Hematopoietic multipotent progenitor cell treated with erythropoietin and hydrocortisone succinate and interleukin-3 and kit ligand, for 15 days (in vitro differentiated cells): ENCODE measurements at places on chromosomes 2 and 18.
A peak's percentile ranks its signal among the peaks of the same experiment; 100 is the strongest.

DNA sequence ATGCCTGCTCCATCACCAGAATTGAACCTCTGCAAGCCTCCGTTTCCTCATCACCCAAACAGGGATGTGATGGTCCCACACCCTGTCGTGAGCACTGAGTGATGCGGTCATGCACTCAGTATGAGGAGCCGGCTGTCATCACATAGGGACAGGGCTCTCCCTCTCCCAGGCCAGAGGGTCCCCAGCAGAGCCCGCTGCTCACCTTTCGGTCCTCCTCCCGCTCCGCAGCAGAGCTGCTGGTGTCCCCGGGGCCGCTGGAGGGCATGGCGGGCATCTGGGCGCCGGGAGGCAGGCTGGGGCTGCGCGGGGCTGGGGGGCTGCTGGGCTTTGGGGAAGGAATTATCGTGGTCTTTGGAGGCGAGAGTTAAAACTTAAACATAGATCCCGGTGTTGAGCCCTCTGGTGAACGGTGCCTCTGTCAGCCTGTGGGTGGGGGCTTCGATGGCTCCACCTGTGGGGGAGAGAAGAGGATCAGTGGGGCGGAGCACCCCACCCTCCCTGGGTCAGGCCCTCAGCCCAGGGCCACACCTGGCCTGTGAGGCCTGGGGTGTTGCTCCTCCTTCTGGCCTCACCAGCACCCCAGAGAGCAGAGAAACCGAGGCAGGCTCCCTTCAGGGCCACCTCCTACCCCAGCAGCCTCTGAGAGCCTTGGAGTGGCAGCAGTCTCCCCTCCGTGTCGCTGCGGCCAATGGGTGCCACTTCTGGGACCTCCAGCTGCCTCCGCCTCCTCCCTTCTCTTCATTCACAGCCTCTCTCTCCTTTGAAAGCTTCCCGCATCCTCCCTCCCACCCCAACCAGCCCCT lies 27.8 kb downstream of the DNMT3A start:
- DNase-seq: no peak

DNA sequence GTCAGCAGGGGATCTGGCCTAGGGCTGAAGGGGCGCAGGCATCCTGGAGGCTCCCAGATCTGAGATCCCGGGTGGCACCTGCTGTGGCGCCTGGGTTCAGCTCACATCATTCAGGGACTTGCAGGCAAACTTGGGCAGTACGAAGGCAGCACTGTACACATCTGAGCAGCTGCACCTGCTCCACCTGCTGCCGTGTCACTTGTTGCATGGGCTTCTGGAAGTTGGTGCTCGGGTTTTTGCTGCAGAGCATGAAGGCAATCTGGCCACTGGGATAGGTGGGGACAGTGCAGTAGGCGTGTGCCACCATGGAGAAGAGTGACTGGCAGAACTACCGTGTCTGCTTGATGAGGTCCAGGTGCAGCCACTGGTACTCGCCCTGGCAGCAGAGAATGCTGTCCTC lies 48.6 kb downstream of the UGGT1 start:
- no peak for DNase-seq

GRCh38 chr2:221429741-221430491 lies 142.2 kb downstream of the EPHA4 start:
- no peak for DNase-seq

GRCh38 chr2:28465148-28465885 lies 30.5 kb upstream of the PLB1 start:
- no peak for DNase-seq

DNA sequence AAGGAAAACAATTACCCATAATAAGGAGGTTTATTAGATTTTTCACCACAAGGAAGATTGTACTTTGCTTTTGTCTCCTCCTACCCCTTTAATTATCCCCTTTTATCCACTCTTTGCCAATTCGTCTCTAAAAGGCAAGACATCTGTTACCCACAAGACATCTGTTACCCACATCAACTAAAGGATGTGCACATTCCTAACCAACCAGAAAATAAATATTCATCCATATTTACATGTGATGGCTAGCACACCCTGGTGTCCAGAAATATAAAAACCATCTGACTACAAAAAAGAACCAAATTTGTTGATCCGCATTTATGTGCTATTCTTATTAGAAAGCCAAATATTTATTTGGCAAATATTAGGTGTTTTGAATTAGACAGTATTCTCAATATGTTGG lies 35.7 kb downstream of the ACVR1C start:
- DNase-seq: no peak

DNA sequence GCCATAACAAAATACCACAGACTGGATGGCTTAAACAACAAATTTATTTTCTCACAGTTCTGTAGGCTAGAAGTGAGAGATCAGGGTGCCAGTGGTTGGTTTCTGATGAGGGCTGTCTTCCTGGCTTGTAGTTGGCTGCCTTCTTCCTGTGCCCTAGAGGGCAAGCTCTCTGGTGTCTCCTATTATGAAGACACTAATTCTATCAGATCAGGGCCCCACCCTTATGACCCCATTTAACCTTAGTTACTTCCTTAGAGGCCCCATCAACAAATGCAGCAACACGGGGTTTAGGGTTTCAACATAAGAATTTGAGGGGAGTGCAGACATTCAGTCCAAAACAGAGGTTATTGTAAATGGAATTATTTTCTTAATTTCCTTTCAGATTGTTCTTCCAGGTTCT lies 22.9 kb downstream of the CYP27A1 start:
- DNase-seq: no peak

GRCh38 chr2:101473911-101474701 lies 806 bp downstream of the RFX8 start:
- no peak for DNase-seq

DNA sequence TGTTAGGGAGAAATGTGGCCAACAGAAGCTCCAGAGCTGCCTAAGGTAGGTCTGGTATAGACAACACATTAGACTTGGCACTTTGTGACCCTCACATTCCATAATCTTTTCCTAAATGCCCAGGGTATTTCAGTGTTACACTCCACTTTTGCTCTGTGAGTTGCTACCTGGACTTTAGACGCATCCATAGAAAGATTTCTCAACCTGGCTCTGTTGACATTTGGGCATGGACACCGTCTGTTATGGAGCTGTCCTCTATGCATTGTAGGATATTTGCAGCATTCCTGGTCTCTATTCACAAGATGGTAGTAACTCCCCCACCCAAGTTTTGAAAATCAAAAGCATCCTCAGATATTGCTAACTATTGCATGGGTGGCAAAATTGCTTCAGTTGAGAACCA lies 136.5 kb upstream of the NETO1 start:
- DNase-seq: no peak

DNA sequence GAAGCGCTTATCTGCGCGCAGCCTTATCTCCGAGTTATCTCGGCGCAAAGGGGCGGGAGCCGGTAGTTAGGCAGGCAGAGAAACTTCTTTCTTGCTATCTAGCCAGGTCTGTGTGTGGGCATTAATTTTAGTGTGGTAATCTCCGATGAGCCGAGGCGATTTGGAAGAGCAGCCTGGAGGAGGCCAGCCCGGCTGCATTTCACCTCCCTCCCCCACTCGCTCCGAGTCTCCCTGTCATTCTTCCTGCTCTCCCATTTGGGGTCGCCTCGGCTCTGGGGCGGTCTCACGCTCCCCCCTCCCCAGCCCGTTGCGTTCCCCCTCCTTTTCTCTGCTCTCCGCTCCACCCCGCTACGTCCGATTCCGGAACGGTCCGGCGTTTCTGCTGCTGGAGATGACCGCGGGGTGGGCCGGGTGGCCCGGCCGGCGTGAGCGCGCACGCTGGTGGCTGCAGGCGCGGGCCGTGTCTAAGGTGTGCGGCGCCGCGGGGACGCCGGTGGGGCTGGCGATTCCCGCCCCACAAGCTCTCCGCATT lies 566 bp downstream of the GATA6 start:
- no peak for DNase-seq

DNA sequence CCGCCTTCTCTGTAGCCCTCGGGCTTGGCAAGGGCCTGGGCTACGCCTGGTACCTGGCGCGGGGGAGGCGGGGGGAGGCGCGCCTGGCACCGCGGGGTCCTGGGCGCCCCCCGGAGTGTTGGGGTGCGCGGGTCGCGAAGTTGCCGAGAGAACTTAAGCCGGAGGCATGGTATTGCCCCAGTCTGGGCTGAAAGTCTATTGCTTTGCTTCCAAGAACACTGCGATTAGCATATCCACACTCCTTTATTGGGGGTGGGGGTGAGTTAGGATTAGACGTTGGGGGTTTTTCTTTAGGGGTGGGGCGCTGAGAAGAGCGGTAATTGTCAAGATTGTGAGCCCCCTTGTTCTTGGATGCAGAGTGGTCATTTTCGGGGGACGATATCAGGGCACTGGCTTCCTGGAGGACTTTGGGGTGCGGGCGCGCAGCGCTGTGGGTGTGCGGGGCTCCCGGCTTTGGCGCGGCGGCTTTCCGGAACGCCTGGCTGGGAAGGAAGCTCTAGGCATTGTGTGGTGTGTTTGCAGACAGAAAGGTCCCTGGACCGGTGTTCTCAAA lies 798 bp downstream of the TANC1 start:
- DNase-seq: no peak

DNA sequence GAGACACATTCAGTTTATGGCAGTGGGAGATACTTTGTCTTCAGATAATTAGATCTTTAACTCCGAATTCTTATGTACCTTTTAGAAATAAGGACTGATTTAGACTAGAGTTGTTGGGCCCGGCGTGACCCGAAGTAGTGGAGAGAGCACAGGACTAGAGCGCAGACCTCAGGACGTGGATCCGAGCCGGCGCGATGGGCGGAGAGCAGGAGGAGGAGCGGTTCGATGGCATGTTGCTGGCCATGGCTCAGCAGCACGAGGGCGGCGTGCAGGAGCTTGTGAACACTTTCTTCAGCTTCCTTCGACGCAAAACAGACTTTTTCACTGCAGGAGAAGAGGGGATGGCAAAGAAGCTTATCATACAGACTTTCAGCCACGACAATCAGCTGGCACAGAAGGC lies 54.5 kb downstream of the FMNL2 start:
- no peak for DNase-seq

- no peak for DNase-seq
These were observed 39.7 kb downstream of the DHX57 start for GRCh38 chr2:38835990-38836389.

DNA sequence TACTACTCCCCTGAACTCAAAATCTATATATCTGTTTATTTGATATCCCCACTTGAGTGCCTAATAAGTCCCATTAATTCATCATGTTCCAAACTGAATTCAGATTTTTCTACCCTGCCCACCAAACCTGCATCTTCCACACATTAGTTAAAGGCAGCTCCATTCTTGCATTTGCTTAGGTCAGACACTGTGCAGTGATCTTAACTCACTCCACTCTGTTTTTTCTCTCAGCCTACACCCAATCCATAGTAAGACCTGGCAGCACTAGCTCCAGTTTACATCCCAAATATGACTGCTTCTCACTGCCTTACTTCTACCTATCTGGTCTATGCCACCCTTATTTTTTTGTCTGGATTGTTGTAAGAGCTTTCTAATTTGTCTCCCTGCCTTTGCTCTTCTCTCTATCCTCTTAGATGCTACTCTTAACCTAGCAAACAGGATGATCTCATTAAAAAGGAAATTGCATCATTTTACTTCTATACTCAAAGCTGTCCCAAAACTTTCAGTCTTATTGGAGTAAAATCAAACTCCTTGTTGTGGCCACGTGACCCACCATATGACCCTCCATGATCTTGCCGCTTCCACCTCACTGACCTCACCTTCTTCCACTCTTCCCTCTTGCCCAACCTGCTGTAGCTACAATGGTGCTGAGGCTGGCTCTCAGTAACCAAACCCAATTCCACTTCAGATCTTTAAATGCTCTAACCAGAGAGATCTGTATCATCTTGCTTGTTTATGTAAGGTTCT lies 274.9 kb upstream of the FANCL start:
- no peak for DNase-seq

- DNase-seq: no peak
These were observed 83.0 kb downstream of the NPAS2 start for GRCh38 chr2:100902817-100903405.

- no peak for DNase-seq
These were observed 602.9 kb upstream of the RAB6C start for GRCh38 chr2:129376426-129377077.

DNA sequence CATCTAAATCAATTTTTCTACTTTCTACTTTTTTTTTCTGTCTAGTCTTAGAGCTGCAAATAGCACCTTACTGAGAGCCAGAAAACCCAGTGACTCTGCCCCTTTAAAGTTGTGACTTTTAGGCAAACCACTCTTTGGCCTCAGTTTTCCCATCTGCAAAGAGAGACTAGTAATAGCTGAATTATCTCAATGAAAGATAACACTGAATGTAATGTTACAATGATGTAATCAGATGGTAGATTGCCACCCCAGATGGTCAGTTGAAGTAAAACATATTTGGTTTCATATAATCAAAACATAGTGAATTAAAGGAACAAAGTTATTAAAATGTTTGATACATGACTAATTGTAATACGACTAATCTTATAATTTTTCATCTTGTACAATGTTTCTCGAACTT lies 5.0 kb upstream of the APCDD1 start:
- no peak for DNase-seq

DNA sequence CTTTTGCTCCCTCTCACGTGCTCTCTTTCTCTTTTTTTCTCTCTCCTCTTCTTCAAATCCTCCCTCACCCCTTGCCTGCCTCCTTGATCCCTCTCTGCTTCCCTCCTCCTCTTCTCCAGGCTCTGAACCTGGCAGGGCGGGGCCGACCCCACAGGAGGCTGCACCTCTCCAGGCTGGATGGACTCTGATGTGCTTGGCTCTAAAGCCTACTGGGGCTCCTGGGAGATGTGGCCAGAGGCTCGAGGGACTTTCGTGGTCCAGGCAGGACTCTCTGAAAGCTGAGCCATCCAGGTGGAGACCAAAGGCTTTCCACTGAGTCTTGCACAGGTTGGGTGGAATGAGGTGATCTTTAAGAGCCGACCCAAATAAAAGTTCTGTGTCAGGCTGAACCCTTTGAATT lies 25.4 kb downstream of the DYSF start:
- DNase-seq: no peak

- DNase-seq: no peak
These were observed 404.0 kb upstream of the MMADHC start for GRCh38 chr2:149991576-149991975.

GRCh38 chr18:58005885-58006523 lies 38.0 kb upstream of the NEDD4L start:
- DNase-seq: no peak

- DNase-seq: no peak
These were observed 268.7 kb downstream of the LOXHD1 start for GRCh38 chr18:46388286-46388685.

DNA sequence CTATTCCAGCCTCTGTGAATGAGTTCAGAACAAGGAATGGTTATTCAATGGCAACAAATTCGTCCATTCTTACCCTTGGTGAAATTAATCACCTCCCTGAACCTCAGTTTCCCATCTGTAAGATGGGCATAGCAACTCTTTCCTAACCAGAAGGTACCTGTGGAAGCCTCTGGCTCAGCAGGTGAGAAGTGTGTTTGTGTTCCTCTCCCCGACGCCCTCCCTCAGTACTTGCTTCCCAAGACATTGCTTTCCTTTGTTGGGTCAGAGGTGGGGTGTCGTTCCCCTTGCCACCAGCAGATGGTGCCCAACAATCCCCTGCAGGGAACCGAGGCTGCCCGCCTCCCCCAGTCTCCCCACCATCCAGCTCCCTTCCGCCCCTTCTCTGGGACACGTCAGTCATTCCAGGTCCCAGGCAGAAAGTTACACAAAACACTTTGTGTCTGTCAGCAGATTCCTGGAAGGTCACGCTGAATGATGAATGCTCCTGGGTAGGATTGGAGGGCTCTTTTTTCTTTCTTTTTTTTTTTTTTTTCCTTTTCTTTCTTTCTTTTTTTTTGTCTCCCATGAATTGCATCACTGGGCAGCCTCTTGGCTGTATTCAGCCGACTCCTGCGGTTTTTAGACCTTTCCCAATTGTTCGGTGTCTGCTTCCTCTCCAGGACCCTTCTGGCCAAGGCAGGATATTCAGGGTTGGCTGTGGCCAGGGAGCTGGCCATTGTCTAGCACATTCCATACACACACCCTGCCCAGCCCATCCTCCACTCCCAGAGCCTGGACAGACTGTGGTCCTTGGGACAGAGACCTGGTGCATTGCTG lies 117.3 kb downstream of the LPIN1 start:
- DNase-seq: peak; percentile 52
